ENCODE measurements at places on chromosomes 3 and 15.

DNA sequence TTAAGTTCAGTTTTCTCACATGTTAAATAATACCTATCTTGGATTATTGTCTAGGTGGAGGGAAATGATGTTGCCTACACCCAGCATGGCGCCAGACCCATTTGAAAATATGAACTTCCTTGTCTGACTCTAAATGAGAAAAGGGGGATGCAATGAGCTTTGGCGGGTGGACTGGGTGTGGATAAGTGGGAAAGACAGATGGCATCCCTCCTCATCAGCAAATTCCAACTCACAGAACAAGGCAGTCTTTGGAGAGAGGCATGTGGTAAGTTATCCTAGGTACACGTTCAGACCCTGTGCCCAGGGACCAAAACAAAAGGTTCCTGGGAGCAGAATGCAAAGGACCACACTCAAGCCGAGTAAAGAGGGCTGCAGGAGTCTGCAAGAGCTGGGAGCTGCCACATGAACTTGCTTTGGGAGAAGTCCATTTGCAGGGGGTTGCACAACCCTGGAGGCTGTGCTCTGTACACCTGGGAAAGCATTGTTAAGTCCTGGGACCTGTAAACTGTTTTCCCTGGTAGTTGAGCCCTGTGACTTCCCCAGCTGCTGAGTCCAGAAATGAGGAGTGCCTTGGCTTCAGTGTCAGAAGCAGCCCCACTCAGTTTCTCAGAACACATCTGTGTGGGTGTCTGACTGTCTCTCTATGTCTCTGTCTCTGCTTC, 102.3 kb upstream of the TPM1 start:
- DNase-seq, result no peak

DNA sequence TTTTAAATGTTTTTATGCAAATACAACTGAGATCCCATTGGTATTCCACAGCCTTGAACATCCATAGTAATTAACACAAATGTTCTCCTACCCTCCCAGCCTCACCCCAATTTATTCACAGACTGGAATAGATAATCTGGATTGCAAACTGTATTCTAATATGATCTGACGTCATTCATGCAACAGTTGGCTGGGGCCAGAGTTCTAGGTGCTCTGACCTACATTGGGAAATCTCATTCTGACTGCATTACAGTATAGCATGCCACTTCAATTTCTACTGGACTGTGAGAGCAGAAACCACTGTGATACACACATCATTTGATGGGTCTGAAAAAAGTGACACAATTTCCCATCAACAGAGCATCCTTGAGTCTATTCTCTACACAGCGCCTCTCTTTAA, 403.1 kb downstream of the MAGI1 start:
- no peak for DNase-seq

DNA sequence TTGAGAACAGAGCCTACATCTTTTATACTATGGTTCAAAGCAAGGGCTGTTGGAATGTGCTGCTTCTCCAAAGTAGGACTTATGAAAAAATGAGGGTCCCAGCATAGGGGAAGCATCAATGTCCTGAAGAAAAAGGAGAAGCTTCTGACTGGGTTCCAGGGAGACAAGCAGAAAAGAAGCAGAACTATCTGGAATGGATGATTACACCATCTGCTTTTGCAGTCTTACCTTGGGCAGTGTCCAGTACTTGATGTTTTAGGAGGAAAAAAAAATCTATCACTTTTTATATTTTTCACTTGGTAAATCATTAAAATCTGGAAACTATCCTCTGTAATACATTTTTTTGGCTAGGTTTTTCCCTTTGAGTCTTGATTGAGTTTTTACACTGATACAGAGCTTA, 57.9 kb upstream of the DPH6 start:
- DNase-seq, result no peak

DNA sequence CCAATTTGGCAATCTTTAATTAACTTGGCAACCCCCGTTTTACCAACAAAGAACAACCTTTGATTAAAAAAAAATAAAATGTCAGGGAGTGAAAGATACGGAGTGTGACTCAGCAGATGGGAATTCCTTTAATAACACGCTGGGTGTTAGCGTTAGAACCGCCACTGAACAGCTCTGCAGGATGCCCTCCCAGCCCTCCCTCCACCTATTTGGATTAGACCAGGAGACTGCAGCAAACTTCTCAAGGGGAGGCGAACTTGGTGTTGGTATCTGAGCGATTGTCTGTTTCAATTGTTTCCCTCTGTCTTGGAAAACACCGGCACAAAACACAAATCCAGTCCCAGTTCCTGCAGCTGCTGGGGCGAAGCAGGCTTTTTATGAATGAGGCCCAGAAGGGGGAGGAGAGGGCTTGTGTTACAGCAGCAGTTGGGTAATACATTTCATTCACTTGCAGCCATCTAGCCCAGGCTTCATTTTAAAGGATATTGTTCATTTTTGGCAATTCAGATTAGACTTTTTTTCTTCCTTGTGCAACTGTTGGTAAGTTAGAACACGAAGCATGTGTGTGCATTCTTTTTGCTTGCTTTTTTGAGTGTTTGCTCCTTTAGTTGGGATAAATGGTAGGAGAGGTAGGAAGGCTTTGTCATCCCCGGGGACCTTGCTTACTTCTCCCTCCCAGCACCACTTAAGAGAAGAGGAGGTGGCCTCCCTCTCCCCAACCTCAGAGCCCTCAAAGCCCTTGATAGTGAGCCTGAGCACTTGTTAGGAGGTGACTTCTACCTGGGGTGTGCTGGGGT, 152.3 kb downstream of the IGF1R start:
- no peak for DNase-seq

- DNase-seq, result no peak
Measured at GRCh38 chr15:78937132-78937739, 7.6 kb downstream of the CTSH start.

GRCh38 chr15:60523056-60523455, 44.1 kb upstream of the ICE2 start:
- no peak for DNase-seq

- no peak for DNase-seq
Measured at GRCh38 chr3:66215106-66215505, 5.7 kb upstream of the SLC25A26 start.

DNA sequence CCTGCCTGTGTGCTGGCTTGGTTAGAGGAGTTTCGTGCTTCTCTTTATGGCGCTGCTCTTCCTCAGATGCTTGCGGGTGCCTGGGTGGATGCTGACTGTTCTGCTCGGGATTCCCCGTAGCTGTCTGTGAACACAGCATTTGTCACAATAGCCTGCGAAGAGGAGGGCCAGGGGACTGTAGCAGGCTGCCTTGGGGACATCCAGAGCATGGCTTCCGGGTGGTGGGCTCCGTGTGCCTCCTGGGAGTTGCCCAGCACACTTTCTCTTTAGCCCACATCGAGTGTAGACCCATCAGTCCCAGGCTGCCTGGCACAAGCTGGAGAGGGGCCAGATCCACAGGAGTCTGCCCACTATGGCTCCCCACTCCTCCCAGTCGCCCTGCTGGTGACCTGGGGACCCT, 22.4 kb downstream of the LRRK1 start:
- DNase-seq, result no peak

DNA sequence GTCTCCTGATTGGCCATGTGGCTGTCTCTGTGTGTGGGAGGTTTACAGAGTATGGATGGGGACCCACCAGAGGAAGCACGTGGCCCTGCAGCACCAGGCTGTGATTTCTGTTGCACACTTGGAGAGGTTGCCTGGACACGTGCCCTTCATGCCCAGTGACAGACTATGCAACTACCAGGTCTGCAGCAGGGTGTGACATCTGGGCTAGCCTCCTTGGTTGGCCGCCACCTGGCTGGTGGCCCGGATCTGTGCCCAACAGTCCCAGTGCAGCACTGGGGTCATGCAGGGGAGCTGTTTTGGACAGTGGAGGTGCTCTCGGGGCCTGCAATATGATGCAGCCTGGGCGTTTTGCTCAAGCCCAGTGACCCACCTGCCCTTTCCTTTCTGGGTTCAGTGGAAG, 212.5 kb downstream of the UBE3A start:
- no peak for DNase-seq

GRCh38 chr15:30979457-30979856, 12.0 kb downstream of the MTMR10 start:
- no peak for DNase-seq

GRCh38 chr15:81111510-81112470, 22.3 kb upstream of the CFAP161 start:
- DNase-seq, result no peak

DNA sequence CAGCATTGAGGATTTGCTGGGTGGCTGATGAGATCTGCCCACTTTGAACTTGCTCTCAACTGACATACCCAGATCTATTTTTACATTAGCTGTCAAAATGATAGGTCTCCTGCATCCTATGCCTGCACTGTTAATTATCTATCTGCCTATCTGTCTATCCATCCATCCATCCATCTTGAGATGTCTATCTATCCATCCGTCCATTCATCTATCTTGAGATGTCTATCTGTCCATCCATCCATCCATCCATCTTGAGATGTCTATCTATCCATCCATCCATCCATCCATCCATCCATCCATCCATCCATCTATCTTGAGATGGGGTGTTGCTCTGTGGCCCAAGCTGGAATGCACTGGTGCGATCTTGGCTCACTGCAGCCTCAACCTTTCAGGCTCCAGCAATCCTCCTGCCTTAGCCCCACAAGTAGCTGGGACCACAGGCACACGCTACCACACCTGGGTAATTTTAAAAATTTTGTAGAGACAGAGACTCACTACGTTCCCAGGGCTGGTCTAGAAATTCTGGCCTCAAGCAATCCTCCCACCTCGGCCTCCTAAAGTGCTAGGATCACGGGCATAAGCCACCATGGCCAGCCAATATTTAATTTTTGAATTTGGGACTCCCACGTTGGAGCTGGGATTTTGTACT, 159.4 kb upstream of the NSMCE3 start:
- DNase-seq, result no peak

DNA sequence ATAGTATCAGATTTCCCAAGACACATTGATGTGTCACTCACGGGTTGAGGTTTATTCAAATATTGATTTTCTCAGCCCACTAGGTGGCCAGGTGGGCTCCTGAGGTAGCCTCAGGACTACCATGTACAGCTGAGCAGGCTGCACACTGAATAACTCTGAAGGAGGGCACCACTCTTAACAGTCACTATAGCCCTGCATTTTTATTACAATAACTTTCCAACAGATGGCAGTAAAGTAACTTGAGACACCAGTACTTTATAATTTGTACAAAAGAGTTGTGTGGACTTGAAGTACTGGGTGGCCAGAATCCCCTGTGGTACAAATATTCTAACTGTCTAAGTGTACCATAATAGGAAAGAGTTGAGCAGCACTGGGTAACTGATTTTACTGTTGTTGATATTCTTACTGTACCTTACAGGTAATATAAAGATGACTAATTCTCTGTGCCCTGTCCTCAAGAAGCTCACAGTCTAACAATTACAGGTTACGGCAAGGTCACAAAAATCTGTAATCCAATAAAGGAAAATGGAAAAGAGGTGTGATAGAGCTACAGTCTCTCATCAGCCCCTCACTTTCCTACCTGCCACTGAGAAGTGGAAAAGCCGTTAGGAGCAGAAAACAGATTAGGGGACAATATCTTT, 76.0 kb downstream of the ETFA start:
- no peak for DNase-seq

DNA sequence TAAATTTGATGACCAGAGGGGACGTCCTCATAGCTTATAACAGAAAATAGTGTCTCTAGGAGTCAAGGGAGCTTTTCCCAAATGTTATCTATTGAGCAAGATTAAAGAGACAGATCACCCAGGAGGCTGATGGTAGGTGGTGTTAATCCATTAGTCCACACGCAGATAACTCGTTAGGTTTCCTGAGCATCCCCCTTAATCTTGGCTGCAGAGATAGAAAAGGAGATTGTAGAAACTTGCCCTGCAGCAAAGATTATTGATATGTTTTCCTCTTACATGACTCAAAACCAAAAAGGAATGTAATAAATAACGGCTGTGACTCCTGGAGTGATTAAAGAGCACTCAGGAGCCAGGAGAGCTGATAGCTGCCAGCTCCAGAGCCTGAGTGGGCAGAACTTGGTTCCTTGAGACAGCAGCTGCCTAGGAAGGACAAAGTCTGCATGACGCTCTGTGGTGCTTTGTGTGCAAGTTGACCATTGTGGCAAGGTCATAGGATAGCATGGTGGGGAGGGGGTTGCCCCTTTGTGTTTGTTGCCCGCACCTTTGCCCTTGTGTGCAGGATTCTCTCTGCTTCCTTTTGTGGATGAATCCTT, 234.8 kb downstream of the PTPRG start:
- DNase-seq, result no peak

DNA sequence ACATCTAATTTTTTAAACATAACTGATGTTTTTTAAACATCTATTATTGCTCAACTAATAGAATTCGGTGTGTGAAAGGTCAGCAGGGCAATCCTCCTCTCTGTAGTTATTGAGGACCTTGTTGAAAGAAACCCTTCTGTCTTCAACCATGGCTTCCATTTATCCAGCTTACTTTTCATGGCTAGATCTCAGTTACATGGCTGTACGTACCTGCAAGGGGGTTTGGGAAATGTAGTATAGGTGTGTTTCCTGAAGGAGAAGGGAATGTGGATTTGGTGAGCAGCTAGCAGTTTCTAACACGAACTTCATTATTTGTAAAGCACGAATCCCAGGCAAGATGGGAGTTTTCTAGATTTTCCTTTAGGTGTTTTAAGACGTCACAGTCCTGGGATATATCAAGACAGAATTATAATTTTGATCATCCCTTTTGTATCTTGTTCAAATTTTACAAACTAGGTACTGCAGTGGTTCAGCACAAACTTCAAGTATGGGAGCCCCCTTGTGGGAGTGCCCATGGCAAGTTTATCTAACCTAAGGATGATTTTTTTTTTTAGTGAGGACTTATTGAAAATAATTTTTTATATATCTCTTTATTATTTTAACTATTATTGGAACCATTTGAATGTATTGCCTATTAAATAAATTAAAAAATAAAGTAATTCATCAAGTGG, 41.6 kb downstream of the FBXL2 start:
- DNase-seq, result no peak

DNA sequence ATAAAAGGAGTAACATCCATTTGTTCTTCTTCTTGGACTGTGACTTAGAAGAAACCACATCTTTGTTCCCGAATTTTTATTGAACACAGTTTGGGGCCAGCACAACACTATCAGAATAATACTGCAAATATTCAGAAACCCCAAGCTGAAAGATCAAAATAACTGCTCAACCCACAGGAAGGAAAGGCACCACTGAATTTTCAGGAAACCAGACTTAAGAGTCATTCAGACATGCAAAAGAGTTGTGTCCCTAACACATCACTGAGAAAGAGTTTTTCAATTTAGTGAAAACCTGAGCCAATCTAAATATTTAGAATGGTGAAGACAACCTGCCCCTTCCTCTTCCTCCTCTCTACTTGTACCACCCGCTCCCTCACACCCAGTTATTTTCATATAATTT, 295.0 kb upstream of the RORA start:
- DNase-seq, result no peak

- no peak for DNase-seq
Measured at GRCh38 chr15:73319460-73320245, 49.1 kb downstream of the HCN4 start.

- no peak for DNase-seq
Measured at GRCh38 chr3:115652738-115653137, 29.4 kb downstream of the GAP43 start.

Measured in activated CD8-positive, alpha-beta memory T cell treated with anti-CD3 and anti-CD28 coated beads for 1 hour (primary cell).